ENCODE measurements at places on chromosomes 2 and 18.

DNA sequence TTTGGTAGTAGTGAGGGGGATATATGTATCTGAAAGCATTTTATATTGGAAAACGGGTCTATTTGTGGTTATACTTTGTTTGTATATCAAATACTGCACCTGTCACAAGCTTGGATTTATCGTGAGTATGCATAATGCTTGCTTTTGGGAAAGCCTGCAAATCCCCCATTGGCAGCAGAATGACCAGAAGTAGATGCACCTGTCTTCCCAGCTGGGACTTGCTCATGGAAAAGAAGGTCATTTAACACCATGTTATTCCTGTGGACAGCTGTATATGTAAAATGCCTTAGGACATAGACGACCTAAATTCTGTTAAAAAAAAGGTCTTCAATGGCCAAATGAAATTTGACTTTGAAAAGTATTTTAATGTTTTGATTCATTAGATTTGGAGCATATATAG, 599.4 kb downstream of the XIRP2 start:
- no peak for DNase-seq

DNA sequence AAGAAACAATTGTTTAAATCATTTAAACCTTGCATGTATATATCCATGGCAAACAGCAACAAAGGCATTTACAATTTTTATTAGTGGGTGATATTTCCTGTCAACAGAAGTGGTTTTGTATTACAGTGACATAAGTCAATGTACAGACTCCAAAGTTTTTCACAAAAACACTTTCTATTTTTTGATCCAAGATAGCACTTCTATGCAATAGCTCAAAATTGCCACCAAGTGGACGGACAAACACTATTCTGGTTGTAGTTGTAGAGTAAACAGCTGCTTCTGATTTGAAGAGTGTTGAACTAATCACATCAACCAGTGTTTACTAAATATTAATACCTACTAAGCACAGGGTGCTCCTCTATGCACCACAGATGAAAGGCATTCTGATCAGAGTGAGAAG, 421.4 kb downstream of the NCKAP5 start:
- no peak for DNase-seq

DNA sequence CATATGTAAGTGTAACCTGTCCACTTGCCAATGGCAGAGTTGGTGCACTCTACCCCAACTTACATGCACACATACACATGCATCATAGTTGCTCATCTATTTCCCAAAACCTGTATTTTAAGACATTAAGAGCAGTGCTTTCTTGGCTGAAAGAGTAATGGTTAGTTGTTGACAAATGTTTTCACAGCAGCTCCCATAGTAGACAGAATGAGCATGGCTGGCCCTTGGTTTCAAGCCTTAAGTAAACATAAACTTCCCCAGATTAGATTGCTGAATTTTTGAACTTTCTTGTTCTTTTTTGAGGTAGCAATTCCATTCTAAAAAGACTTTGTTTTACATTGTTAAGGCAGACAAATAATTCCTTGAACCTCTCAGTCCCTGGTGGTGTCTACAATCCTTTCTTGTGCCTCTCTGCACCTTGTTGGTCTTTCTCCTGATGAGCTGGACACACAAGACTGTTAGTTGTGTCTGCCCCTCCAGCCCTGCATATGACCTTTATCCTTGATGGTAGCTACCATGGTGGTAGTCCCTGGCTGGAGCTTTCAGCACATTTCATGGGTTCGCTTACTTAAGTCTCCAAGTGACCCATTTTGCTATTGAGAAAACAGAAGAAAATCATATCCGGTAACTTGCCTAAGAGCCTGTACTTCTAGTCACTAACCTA, 580.1 kb upstream of the ID2 start:
- DNase-seq = no peak

DNA sequence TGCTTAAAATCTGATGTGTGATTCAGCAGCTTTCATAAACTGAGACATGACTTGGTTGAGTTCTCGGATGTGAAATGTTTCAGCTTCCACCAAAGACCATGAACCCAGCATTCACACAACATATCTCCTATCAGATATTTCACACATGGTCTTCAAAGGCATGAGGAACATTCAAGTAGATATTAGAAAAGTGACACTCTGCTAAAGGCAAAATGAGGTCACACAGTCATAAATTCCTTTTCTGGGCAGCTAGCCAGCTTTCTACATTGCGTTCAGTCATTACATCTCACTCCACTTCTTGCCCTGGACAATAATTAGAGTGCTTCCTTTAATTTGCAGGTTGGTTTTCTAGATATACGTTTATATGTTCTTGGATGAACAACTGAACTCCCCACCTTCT, 96.7 kb downstream of the GAREM1 start:
- DNase-seq = peak; percentile 85

DNA sequence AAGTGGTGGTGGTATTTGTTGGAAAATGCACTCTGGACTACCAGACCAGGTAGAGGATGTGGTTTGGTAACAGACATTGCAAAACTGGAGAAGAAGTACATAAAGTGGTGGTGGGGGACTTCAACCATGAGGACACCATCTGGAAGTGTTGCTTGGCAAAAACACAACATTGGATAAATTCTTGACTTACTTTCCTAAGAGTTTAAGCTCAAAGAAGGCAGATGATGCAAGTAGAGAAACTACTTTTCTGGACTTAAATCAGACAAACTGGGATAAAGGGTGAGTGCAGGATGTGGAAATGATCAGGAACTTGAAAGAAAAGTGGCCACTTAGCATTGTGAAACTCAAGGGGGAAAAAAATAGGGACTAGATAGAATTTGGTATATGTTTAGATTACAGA, 487.4 kb downstream of the ZEB2 start:
- DNase-seq = no peak

- no peak for DNase-seq
These were observed 262.9 kb upstream of the KLHL29 start for GRCh38 chr2:23121968-23122648.

- DNase-seq = no peak
These were observed 230.0 kb downstream of the NCKAP5 start for GRCh38 chr2:133338224-133338623.

DNA sequence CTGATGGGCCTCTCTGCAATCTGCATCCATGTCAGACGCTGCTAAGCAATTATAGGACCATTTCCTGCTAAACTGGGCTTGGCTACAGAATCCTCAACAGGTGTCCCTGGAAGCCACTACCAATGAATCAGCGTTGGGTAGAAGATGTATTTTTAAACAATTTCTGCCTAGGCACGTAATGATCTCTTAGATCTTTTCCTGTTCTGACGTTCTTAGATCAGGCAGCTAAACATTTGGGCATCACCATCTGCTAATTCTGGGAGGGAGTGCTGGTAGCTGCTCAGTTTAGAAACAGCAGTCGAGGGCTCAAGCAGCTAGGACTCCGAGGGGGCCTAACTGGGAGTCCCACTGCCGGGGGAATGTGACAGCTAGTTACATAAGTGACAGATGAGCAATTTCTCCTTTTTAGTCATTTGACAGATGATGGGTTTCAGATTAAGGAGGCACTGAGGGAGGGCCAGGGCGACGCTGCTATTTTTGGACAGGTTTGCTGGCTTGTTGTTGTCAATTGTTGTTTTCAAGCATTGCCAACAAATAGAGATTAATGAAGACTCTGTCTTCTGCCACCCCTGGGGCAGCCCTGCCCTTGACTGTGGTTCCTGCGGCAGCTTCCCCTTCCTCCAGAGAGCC, 92.7 kb downstream of the MRO start:
- DNase-seq = peak; percentile 68

All from NCI-H1417 treated with DMSO at 0.1 percent for 48 hours (cell line).